ENCODE measurements at places on chromosomes 6 and 20. TPM values are rescaled to one million over a fixed set of nuclear protein-coding genes. Genes with fewer than 3 reads are reported as not detected.
A peak's percentile ranks its signal among the peaks of the same experiment; 100 is the strongest.

- no peaks in the 10 kb centered on the region for H3K27me3 ChIP-seq
- H3K4me3 ChIP-seq: no peak overlapping the region
- no peak overlapping the region for H3K27ac ChIP-seq
- DNase-seq: no peak
- no peaks in the 10 kb centered on the region for H3K36me3 ChIP-seq
- H3K4me1 ChIP-seq: peaks cover 5% of the 10 kb centered on the region
These were observed 87.3 kb downstream of the KCNB1 start for GRCh38 chr20:49395183-49395582.

GRCh38 chr20:61733891-61734732, 331.6 kb downstream of the TAF4 start:
- peaks cover 12% of the 10 kb centered on the region for H3K4me1 ChIP-seq
- H3K27me3 ChIP-seq: no peaks in the 10 kb centered on the region
- H3K27ac ChIP-seq: no peak overlapping the region
- H3K36me3 ChIP-seq: no peaks in the 10 kb centered on the region
- DNase-seq: no peak
- H3K4me3 ChIP-seq: no peak overlapping the region

DNA sequence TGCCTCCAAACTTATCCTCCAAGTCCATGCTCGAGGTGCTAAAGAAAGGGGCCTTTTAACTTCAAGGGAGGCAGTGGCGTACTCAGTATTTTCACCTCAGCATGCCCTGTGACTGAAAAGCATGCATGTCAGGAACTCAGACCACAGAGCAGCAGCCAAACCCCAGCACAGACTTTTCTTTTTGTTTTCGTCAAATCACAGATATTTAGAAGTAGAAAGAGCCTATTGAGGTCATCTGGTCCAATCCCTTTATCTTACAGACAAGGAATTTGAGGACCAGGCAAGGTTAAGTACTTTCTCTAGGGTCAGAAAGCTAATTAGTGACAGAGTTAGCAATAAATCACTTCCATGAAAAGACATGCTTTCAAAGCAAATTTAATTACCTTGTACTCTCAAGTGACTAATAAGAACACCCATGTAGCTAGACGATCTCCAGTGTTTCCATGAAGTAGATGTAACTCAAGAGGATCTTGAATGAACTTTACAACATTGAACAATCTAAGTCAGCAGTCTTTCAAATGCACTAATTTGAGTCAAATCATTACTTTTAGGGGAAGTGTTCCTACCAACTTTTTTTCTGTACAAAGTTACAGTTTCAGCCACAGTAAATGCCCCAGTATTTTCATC, 35.9 kb downstream of the MOXD1 start:
- peaks cover 6% of the 10 kb centered on the region for H3K36me3 ChIP-seq
- H3K27ac ChIP-seq: peak overlapping the region; percentile 47
- H3K27me3 ChIP-seq: peaks cover 50% of the 10 kb centered on the region
- peak overlapping the region; percentile 32 for H3K4me3 ChIP-seq

DNA sequence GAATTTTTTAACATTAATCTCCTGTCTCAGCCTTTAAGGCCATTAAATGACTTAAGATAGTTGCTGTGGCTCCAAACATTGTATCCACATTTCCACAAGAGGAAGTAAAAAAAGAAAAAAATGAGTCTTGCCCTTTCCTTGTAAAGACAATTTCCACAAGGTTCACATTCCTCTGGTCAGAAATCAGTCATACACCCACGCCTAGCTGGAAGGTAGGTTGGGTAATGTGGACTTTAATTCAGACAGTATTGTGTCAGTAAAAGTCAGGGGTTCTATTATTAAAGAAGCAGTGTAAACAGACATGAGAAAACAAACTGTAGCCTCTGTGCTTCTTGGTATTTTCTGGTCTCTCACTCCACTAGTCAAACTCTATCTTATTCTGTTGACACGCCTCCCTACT, 682.0 kb downstream of the GRIK2 start:
- H3K27ac ChIP-seq: no peak overlapping the region
- H3K4me3 ChIP-seq: no peak overlapping the region
- no peaks in the 10 kb centered on the region for H3K36me3 ChIP-seq
- no peaks in the 10 kb centered on the region for H3K27me3 ChIP-seq
- no peaks in the 10 kb centered on the region for H3K4me1 ChIP-seq
- DNase-seq: no peak

DNA sequence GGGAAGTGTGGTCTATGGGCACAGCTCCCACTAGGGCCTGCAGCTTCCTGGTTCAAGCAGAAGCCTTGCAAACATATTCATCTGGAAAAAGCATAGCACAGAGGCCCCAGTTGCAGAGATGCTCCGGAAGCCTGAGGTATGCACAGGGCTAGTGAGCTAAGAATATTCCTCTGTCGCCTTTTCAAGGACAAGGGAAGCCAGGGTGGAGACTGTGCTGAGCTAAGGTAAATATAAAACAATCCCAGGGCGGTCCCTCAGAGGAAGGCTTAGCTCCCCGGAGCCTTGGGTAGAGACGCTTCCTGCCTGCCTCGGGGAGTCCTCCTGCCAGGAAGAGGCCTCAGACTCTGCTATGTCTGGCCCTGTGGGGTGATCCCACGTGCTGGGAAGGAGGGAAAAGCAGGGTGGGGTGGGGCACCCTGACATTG, 134.8 kb upstream of the FOXA2 start:
- H3K4me3 ChIP-seq: no peak overlapping the region
- no peak overlapping the region for H3K27ac ChIP-seq
- no peaks in the 10 kb centered on the region for H3K36me3 ChIP-seq
- H3K27me3 ChIP-seq: peaks cover 20% of the 10 kb centered on the region
- no peak for DNase-seq

DNA sequence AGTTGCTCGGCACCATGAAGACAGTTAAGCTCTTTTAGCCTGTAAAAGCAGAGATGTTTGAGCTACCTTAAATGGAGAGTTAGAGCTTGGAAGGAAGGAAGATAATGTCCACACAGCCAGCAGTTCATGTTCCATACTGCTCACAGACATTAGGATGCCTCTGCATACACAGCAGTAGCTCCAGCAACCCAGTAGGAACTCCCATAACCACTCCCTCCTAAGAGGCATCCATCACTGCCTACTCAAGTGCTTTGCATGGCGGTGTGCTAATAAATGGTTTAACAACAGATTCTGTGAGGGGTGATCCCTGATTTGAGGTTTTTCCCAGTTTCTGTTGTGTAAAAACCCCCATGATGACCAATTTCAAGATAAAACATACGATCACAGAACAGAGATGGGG, 286.4 kb downstream of the HACE1 start:
- no peaks in the 10 kb centered on the region for H3K4me1 ChIP-seq
- H3K4me3 ChIP-seq: no peak overlapping the region
- H3K27ac ChIP-seq: no peak overlapping the region

The BACH2 gene
- 13.1 TPM for total RNA-seq

DNA sequence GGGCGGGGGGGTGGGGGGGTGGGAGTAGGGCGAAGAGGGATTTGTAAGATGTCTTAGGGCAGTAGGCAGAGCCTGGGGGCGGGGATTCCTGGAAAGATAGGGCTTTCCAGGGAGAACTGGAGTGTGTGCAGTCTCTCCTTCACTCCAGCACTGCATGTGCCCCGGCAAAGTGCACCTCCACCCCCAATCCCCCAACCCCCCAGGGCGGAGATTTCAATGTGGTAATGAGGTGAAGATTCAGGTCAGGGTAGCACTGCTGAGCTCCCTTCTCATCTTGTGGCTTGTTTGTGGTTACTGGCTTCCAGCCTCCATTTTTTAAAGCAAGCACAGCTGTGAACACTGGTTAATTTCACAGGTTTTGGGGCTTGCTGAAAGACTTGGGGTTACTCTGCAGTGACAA, 5.9 kb downstream of the TMEM239 start:
- H3K27ac ChIP-seq: no peak overlapping the region
- no peak for DNase-seq
- H3K4me1 ChIP-seq: peaks cover 4% of the 10 kb centered on the region
- H3K27me3 ChIP-seq: peaks cover 38% of the 10 kb centered on the region

Data from neural crest cell (in vitro differentiated cells).